ENCODE measurements at places on chromosomes 7 and 10. TPM values are rescaled to one million over a fixed set of nuclear protein-coding genes. Genes with fewer than 3 reads are reported as not detected.

GRCh38 chr10:22833781-22834180, 94.1 kb upstream of the ARMC3 start:
- DNase-seq = no peak

DNA sequence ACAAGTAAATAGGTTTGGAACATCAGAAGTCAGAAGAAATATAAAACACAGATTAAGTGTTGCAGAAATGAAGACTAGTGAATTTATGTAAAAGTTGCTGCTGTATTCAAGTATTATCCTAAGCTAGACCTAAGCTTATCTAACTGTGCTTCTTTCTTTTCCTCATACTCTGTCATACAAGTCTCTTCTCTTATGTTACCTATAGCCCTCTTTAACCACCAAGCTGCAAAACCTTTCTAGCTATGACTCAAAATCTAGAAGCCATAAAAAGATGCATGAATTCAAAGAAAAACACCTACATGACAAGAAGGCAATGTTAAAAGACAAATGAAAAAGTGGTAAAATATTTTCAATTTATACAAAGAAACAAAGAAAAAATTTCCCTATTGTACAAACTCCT, 23.0 kb downstream of the DENND11 start:
- DNase-seq = no peak

DNA sequence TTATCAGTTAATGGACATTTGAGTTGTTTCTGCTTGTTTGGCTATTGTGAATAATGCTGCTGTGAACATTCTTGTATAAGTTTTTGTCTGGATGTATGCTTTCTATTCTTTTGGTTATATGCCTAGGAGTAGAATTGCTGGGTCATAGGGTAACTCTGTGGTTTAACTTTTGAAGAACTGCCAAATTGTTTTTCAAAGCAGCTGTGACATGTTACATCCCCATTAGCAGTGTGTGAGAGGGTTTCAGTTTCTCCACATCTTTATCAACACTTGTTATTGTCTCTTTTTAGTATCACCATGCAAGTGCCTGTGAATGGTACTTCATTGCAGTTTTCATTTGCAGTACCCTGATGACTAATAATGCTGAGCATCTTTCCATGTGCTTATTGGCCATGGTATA, 2.1 kb upstream of the NDUFB8 start:
- no peak for DNase-seq

DNA sequence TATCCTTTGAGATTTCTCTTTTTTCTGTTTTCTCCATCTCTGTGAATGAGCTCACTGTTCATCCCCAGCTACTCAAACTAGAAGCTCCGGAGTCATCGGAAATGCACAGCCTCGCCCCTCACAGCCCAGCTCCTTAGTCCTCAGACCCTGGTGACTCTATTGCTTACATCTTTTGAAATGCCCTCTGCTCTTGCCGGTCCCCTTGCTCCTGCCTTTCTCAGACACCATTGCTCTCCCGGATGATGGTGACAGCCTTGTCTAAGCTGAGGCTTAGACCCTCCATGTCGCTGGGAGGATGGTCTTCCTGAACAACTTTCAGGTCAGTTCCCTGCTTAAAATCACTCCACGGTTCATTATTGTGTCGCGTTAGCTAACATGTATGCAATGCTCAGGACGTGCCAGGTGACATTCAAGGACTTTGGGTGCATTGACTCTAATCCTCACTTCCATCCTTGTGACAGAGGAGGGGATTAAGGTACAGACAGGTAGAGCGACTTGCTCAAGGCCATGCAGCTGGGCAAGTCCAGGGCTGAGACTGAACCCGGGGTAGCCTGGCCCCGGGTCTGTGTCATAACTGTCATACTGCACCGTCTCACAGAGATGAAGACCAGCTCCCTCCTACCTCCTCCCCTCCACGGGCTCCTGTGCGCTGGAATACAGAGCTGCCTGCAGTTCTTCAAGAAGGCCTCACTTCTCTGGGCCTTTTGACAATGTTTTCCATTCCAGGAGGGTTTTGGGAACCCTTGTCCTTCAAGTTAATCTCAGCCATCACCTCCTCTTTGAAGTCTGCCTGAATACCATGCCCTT, 4.3 kb upstream of the UCMA start:
- no peak for DNase-seq

DNA sequence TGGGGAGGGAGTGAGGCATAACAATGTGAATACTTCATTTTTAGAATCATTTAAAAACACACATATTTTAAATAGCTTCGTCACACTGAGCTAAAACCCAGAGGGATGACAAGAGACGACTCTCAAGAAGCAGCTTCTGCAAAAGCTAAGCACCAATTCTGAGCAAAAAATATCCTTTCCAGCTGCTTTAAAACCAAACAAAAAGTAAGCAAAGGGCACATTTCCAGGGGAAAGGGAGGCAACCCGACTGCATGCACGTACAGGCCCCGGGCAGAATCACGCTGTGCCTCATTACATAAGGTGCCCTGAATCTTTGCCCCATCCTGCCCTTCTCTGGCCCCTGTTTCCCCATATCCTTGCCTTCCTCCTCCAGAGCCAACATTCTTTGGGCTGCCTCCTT, 78.4 kb downstream of the DGKI start:
- no peak for DNase-seq

GRCh38 chr7:8290645-8291308, 28.8 kb upstream of the ICA1 start:
- DNase-seq = no peak

GRCh38 chr10:70057306-70057705, 4.7 kb downstream of the MACROH2A2 start:
- DNase-seq = no peak

- no peak for DNase-seq
Observed at GRCh38 chr10:47401874-47402640, 18.0 kb upstream of the ZNF488 start.

DNA sequence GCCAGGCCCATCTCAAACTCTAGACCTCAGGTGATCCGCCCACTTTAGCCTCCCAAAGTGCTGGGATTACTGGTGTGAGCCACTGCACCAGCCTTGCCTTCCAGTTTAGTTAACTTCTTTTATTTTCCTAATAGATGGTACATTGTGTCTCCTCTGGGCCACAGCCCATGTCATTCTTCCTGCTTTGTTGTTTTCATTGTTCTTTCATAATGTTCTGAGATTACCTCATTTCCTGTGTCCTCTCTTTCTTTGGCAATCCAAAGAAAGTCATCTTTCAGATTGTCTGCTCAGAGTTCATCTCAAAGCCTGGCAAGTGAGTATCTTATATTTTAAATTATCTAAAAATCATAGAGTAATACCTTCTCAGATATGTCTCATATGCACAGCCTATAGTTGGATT, at the start of gene OLAH:
OLAH (plus strand) TSS at position 270 of the 400 bp plus-strand sequence. CDS start 3,346 bp downstream, outside the sequence.
- DNase-seq = no peak

- DNase-seq = no peak
Observed at GRCh38 chr7:152857272-152857671, 97.7 kb downstream of the ACTR3B start.

- DNase-seq = no peak
Observed at GRCh38 chr10:77351386-77351785, 286.2 kb downstream of the KCNMA1 start.

GRCh38 chr7:135251496-135252391, 18.1 kb downstream of the STRA8 start:
- no peak for DNase-seq

DNA sequence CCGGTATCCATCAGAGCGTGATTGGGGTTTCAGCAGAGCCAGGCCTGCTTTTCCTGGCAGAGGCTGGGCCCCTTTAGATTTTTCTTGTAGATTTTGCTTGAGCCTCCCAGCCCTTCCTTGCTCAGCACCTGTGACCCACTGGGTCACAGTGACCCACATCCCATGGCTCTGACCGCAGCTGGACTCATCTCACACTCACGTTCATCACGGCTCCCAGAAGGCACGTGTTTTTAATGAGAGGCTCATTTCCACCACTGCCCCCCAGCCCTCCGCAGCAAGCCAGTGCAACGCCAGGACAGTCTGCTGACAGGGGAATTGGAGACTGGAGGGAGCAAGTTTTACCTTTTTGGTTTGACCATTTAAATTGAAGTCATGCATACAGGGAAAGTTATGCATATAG, 155.7 kb downstream of the CUX1 start:
- no peak for DNase-seq

GRCh38 chr10:18610517-18610916, 40.9 kb downstream of the NSUN6 start:
- no peak for DNase-seq

- no peak for DNase-seq
Observed at GRCh38 chr7:103011650-103012049, 62.9 kb downstream of the FBXL13 start.

- DNase-seq = no peak
Observed at GRCh38 chr7:117014673-117015133, 61.4 kb downstream of the ST7 start.

GRCh38 chr7:68267486-68267885, 1270.9 kb downstream of the TYW1 start:
- DNase-seq = no peak

GRCh38 chr10:128739930-128740329, 613.7 kb upstream of the MKI67 start:
- no peak for DNase-seq

DNA sequence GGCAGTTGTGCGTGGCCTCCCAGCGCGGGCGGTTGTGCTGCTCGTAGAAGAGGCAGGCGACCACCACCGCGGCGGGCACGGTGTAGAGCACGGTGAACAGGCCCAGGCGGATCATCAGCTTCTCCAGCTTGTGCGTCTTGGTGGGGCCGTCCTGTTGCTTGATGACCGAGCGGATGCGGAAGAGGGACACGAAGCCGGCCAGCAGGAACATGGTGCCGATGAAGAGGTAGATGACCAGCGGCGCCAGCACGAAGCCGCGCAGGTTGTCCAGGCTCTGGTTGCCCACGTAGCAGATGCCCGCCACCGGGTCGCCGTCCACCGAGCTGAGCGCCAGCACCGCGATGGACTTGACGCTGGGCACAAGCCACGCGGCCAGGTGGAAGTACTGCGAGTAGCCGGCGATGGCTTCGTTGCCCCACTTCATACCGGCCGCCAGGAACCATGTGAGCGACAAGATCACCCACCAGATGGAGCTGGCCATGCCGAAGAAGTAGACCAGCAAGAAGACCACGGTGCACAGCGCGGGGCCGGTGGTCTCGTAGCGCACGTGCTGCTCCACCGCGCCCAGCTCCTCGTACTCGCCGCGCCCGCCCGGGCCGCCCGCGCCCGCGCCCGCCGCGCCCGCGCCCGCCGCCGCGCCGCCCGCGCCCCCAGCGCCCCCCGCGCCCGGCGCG, 2.2 kb downstream of the FZD8 start:
- no peak for DNase-seq

GRCh38 chr10:90856964-90857634, 740 bp downstream of the HTR7 start:
- no peak for DNase-seq

GRCh38 chr7:151306374-151306773, 35.2 kb upstream of the NUB1 start:
- no peak for DNase-seq

DNA sequence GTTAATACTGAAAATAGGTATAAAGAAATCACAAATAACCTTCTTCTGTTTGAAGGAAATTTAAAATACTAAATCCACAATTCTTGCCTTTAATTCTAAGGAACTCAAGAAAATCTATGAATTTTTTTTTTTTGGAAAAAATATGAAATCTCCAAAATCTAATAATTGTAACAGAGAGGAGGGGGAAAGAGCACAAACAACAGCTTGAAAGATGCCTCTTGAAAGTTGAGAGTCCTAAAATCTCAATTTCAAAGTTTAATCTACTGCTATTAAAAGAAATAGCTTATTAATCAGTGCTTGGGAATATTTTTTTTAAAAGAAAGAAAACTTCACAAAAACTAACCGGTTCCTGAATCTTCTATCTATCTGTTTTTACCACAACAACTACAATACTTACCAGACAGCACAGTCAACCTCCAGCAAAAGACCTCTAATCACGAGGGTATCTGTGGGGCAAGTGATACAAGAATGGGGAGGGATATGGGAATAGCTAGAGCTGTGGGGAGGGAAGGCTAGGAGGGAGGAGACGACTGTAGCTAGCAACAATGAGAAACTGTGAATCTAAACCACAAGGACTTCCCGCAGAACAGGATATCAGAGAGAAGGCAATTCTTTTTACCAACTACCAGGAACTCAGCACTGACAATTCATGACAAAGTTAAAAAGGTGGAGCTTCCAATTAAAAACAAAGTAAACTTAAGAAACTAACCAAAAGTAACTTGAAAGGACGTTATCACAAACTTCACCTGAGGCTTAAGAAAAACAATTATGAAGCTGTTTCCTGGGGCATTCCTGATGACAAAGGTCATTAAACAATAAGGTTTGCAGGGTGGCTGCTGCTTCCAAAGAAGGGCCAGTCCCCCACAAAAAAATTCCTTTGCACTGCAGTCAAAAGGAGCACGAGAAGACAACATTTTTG, at the start of gene USP54:
USP54 (minus strand) TSS at position 462 of the 919 bp plus-strand sequence. CDS start 15,684 bp downstream, outside the sequence.
- no peak for DNase-seq

DNA sequence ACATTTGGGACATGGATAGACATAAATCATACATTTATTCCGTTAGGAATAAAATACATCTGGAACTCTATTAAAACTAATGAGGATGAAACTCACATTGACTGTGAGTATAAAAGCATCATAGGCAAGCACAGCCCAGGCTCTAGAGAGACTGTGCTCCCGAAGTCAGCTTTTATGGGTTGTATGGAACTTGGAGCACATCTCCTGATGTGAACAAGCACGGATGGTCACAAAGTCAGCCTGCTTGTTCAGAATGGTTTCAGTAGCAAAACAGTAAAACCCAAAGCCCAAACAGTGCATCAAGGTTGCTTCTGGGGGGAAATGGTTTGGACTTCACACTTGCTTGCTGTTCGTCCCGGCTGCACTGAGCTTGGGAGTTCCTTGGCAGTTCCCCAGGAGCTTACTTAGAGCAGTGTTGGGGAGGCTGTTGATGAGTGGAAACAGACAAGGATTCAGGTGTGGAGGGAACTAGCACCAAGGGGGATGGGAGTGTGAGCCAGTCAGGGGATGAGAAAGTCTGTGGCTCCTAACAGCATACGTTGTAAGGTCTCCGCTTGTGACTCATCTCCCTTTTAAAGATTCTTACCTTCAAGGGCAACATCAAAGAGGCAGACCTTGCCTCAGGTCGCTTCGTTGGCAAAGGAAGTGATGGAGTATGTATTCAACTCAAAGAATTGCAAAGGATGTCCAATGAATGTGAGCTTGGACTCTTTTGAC, 19.7 kb upstream of the ITGA8 start:
- DNase-seq = no peak

DNA sequence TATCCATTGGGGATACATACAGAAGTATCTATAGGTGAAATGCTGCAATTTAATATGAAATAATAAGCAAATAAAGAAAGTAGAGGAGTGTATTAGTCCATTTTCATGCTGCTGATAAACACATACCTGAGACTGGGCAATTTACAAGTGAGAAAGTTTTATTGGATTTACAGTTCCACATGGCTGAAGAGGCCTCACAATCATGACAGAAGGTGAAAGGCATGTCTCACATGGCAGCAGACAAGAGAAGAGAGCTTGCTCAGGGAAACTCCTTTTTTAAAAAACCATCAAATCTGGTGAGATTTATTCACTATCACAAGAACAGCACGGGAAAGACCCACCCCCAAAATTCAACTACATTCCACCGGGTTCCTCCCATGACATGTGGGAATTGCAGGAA, 82.8 kb upstream of the TRIM24 start:
- no peak for DNase-seq

- DNase-seq = no peak
Observed at GRCh38 chr10:114870486-114870885, 48.9 kb downstream of the FHIP2A start.

SOSTDC1 gene
- not detected for total RNA-seq

IL15RA gene
- total RNA-seq = 13.0 TPM

IMPDH1 gene
- total RNA-seq = 52.5 TPM

GPNMB gene
- not detected for total RNA-seq

VAX1 gene
- not detected for total RNA-seq
